ENCODE measurements at places on chromosomes 5 and 9.
A peak's percentile ranks its signal among the peaks of the same experiment; 100 is the strongest.

GRCh38 chr5:110333384-110333783, 393.1 kb downstream of the TMEM232 start:
- no peak for DNase-seq

- no peak for DNase-seq
Observed at GRCh38 chr5:124572971-124573370, 173.5 kb downstream of the ZNF608 start.

- no peak for DNase-seq
Observed at GRCh38 chr5:139597134-139597533, 36.0 kb downstream of the UBE2D2 start.

- DNase-seq: no peak
Observed at GRCh38 chr9:112059145-112059965, 115.7 kb downstream of the SUSD1 start.

GRCh38 chr5:112787896-112788295, 50.2 kb downstream of the APC start:
- DNase-seq: no peak

- no peak for DNase-seq
Observed at GRCh38 chr9:133585481-133586351, 23.5 kb downstream of the FAM163B start.

DNA sequence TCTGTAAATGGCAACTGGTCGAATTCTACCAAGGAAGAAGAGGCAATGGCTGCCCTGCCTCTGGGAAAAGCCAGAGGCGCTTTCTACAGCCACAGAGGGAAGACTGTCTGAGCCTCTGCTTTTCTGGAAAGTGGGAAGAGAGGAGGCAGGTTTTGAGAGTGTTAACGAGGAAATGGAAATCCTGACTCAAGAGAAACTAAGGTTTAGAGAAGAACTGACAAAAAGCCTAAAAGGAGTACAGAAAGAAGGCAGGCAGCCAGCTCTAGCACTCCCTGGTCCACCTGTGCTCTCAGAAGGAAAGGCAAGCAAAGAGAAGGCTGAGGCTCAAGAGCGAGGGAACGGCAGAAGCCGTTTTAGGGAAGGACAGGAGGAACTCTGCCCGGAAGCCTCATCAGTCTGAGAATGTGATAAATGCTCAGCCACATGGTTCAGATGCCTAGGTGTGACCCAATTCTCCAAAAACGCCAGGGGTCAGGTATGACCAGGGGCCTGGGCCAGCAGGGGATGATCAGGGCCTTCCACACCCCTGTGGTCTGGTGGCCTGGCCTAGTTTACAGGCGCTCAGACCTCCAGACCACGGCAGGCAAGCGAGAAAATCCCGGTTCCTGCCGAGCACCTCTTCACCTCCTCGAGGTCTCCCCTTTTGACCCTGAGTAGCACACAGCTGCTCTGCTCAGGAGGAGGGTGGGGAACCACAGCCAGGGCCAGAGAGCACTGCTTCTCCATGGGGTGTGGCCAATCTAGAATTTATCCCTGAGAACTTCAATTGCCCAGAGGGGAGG, 79.9 kb upstream of the FBXW11 start:
- no peak for DNase-seq

DNA sequence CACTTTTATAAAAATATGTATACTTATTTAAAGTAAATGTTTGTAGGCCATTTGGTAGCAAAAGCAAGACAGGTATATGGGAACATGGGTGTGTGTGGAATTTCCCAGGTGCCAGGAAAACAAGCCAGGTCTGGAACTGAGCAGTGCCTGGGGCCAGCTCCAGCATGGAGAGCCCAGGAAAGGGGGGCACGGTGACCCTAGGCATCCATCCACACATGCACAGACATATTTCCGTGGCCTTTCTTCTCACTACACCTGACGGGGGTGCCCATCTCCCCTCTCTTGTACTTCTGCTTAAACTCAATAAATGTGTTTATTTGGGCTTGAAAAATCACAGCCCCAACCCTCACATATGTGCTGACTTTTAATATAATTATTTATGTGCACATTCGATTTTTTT, 31.2 kb upstream of the CXCL14 start:
- DNase-seq: no peak

GRCh38 chr5:137695651-137696428, 40.0 kb downstream of the KLHL3 start:
- peak; percentile 81 for DNase-seq

GRCh38 chr9:98263080-98263479, 7.6 kb upstream of the TBC1D2 start:
- DNase-seq: no peak

GRCh38 chr5:15703901-15704300, 203.9 kb downstream of the FBXL7 start:
- DNase-seq: no peak

DNA sequence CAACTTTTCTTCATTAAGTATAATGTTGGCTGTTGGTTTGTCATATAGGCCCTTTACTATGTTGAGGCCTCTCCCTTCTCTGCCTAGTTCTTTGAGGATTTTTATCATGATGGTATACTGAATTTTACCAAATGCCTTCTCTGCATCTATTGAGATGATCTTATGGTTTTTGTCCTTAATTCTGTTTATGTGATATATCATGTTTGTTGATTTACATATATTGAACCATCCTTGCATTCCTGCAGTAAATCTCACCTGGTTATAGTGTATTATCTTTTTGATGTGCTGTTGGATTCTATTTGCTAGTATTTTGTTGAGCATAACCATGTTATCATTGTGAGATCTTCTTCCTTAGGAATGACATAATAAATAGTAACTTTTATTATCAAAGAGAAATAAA, 362.9 kb downstream of the CCDC171 start:
- DNase-seq: peak; percentile 4

- no peak for DNase-seq
Observed at GRCh38 chr9:92173318-92173717, 58.1 kb upstream of the SPTLC1 start.

GRCh38 chr9:93809204-93809940, 145.8 kb downstream of the BARX1 start:
- no peak for DNase-seq

GRCh38 chr5:7169240-7169878, 226.6 kb upstream of the ADCY2 start:
- DNase-seq: no peak

DNA sequence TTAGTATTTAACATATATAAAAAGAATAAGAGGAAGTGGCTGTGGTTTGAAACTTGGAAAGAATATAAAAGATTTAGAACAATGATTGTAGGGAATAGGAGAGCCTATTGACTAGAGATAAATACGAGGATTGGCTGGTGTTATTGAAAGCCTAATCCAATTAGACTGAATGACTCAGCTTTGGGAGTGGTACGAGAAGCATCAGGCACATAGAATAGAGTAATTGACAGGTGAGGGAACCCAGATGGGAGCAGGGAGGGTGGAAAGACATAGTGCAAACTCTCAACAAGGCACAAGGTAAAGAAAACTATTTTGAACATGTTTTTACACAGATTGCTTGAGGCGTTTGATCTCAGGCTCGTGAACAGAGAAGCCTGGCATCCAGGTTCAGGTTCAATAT, 338.9 kb upstream of the KLF9 start:
- no peak for DNase-seq

DNA sequence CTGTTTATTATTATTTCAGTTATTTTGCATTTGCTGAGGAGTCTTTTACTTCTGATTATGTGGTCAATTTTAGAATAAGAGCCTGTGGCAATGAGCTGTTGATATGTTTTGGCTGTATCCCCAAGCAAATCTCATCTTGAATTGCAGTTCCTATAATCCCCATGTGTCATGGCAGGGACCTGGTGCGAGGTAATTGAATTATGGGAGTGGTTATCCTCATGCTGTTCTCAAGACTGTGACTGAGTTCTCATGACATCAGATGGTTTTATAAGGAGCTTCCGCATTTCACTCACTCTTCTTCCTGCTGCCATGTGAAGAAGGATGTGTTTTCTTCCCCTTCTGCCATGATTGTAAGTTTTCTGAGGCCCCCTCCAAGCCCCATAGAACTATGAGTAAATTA, 114.9 kb upstream of the SLCO6A1 start:
- no peak for DNase-seq

DNA sequence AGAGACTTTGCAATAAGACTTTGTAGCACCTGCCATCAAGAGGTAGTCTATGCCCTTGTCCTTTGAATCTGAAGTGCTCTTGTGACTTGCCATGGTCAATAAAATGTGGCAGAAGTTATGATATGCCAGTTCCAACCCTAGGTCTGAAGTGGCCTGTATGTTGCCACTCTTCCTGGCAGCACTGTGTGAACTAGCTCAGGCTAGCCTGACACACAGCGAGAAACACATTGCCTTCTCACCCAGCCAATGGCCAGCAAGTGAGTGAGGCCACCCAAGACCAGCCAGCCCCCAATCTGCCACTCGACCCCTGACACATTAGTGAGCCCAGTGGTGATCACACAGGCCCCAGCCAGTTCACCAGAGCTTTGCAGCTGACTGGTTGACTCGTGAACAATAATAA, 52.7 kb upstream of the OSMR start:
- DNase-seq: no peak

GRCh38 chr9:111661802-111662521, 557 bp downstream of the GNG10 start:
- peak; percentile 43 for DNase-seq

- DNase-seq: peak; percentile 26
Observed at GRCh38 chr9:2743937-2744529, 26.7 kb downstream of the KCNV2 start.

DNA sequence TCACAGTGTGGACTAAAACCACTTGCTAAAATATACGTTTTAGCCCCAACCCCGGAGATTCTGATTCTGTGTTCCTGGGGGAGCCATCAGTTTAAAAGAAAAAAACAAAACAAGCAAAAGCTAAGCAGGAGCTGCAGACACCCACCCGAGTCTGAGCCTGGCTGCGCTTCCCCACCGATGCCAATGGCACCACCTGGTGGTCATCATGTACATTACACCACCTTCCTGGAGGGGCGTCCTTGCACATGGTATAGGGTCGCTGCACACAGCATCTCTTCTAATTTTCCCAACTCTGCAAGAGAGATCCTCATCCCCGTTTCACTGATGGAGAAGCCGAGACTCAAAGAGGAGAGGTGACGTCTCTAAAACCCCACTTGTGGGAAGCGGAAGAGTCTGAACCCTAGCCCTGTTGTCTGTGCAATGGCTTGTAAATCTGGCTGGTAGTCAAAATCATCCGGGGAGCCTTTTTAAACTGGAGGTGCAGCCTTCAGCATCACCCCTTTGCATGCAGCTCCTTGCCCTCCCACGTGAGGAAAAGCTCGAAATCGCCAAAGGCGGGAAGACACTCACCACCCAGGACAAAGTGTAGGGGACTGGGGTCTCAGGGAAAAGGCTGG, 23.1 kb upstream of the CNOT6 start:
- DNase-seq: peak; percentile 68

GRCh38 chr9:108142504-108143201, 653.1 kb upstream of the KLF4 start:
- no peak for DNase-seq

DNA sequence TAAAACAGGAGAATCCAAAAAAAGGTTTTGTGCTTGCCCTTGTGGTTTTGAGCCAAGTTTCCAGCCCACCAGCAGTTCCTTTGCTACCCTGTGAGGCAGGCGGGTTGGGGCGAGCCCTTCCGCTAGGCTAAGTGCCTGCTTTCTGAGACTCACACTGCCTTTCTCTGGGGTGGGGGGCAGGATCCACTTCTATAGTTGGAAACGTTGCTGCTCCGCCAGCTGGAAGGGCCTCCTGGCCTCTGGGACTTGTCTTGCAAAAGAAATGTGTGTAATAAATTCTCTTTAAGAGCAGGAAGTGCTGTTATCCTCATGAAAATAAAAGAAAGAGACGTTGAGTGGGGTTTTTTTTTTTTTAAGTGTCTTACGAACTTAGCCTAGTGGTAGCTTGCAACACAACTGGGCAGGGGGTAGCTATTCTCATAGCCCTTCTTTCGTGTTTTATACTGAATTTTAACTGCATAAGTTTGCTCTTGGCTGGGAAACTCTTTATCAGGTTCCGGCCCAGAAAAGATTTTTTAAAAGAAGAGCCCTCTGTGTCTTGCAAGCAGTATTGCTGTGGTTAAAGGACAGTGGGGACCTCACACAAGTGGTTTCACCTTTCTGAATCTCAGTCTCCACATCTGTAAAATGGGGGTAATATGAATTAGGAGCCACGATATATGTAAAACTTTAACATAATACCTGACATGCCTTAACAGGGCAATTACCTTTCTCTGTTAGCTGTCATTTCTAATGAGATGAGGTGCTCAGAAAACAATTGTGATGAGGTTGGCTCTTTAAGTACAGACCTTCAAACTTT, 19.8 kb downstream of the JADE2 start:
- peak; percentile 54 for DNase-seq

DNA sequence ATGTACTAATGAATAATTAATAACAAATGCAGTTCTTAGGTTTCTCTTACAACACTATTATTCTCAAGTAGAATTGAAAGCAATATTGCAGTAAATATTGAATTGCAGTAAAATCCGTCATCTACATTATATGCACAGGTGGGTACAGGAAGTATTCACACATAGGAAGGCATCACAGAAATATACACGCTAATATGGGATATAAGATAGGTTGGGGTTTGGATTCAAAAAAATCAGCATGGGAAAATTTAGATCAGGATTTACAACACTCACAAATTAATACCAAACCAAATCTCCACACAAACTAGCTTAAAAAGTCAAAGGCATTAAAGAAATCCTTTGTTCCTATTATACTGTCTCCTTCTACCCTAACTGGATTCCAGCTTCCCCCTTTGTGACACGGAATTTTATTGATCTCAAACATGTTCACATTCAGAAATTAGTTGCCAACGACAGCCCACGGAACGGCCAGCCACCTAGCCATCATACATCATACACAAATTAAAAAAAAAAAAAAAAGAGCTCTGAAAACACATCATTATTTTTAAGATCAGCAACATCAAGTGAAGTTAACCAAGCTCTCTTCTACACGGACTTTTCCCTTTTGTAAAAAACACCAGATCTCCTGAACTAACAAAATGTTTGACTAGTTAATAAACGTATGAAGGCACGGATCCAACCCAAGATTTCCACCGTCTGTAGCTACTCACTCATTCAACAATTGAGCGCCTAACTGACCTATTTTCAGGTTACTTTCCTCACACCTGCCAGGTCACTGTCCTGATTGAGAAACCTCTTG, 2.2 kb downstream of the NR6A1 start:
- no peak for DNase-seq

DNA sequence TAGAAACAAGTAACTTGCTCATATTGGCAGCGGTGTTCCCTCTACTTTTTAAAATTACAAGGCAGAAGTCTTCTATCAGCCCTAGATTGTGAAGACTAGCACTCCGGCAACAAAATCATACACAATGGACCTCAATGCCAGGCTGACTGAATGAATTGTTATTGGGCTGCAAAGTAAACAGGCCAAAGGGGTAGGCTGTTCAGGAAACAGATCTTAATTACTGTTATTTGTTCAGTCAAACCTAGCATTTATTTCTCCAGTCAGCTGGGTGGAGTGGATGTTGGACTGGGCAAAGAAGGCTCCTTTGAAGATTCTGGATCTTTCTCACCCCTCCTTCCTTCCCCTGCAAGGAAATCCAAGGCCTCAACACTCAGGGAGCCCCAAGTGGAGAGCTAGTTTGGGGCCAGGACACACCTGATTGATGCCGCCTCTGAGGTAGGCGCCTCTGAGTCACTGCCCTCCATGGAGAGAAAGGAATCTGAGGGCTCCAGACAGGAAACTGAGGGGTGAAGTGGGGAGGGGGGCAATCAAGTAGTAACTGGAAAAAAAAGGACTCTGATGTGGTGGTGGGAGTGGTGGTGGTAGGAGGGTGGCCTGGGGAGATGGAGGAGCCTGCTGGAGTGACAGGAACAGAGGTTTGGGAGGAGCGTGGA, 35.5 kb downstream of the SERINC5 start:
- no peak for DNase-seq

GRCh38 chr9:95032580-95033341, 284.7 kb downstream of the FANCC start:
- no peak for DNase-seq

Data from hematopoietic multipotent progenitor cell treated with erythropoietin and hydrocortisone succinate and interleukin-3 and kit ligand, for 6 days (in vitro differentiated cells).